Stimulated activated CD8-positive, alpha-beta memory T cell treated with anti-CD3 and anti-CD28 coated beads, Interleukin-7, amount 100 ng/mL, for 1 hour (primary cell): ENCODE measurements at places on chromosomes 16 and 17.

DNA sequence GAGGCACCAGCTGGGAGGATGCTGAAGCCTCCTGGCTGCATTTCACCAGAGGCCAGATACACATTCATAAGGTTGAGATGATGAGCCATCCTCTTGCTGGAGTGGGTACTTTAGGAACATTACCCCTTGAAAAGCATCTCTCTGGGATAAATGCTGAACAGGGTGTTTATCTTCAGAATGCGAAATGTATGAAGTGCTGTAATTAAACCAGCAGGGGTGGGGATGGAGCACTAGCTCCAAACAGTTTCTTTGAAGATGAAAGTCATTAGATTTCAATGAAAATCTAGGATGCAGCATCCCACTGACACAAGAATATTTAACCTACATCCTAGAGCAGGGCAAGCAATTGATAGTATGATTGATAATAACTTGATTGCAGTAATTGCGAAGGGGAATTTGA is 158.1 kb downstream of the CYLD start:
- no peak for DNase-seq

GRCh38 chr17:64499805-64500486 is 3.1 kb upstream of the POLG2 start:
- no peak for DNase-seq

GRCh38 chr16:84367297-84367680 is 1.0 kb upstream of the ATP2C2 start:
- no peak for DNase-seq

- no peak for DNase-seq
Observed at GRCh38 chr16:707062-707538, 1.5 kb upstream of the FBXL16 start.

DNA sequence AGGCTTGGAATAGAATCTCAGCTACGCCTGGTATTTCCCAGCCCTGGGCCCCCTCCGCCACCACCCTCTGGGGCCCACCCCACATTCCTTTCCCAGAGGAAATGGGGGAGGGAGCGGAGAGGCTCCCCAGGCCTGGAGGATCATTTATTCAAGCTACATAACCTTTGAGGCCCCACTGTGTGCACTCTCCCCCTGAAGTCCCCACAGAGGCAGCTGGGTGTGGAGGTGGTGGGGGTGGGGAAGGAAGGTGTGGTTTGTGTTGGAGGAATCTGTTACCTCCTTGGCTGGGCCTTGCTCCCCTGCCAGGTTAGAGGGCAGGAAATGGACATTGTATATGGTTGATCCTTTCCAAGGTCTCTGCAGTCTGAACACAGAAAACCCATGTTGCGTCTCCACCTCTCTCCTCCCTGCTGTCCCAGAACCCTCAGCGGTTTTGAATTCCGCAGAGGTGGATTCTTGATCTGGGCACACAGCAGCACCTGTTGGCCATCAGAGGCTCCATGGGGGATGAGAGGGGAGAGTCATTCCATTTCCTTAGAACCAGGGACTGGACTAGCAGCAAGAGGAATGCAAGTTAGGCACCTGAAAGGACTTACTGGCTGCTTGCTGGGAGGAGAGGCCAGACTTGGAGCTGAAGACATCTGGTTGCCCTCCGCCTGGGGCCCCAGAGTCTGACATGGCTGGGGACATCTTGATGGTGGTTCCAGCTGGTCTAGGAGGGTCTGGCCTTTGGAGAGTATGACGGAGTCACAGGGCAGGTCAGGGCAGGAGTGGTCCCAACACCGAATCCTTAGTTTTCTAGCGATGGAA is 23.0 kb downstream of the ARHGAP23 start:
- DNase-seq, result no peak

DNA sequence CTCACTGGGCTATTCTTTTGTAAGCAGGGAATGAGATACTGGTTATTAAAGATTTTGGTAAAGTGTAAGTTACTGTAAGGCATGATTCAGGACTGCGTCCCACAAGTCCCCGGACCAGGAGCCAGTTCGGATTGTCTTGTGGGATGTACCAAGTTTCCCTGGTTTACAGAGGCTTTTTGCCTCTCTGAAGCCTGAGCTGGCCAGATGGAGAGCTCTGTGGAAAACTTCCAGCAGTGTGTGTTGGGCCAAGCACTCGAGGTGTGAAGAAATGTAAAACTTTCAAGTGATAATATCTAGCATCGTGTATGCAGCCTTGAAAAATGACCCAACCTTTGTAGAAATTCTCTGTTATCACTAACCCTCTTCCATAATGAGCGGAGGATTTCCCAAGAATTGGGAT is 2.4 kb downstream of the EPN2 start:
- no peak for DNase-seq

DNA sequence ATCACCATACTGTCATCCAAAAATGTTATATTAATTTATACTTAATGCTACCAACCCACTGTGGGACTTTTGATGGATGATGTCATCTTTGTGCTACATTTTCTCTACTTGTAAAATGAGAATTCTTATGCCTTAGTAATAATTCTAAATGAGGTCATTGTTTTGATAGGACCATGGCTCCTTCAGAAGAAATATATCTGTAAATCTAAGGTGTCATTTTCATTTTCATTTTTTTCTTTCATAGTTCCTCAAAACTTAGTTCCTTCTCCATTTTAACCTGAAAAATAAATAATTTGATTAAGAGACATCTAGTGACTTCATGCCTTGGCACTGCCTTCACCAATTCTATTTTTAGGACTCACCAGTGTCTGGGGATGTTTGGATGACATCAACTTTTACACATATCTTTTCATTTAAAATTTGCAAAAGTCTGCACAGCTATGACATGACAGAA is 48.7 kb downstream of the GPRC5B start:
- no peak for DNase-seq

GRCh38 chr17:56000411-56000810 is 152.9 kb upstream of the ANKFN1 start:
- no peak for DNase-seq
